ENCODE measurements at places on chromosomes 3 and 15. TPM values are rescaled to one million over a fixed set of nuclear protein-coding genes. Genes with fewer than 3 reads are reported as not detected.

DNA sequence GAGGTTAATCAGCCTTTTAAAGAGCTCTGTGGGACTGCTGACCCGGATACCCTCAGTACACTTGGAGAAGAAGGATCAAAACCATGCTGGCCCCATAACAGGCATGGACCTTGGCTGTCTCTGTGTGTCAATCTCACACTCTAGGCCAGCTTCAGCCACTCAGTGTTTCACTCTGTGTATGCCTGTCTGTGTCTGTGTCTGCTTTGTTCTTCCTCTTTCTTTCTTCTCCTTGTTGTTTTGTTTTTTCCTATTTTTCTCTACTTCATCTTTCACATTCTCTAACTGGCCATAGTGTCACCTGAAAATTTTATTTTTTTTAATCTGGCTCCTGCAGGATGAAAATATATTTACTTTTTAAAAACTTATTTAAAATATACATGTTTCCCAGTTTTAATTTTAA is 51.1 kb downstream of the SERP1 start:
- no peak for DNase-seq

Gene ANKRD34C
- not detected for total RNA-seq

DNA sequence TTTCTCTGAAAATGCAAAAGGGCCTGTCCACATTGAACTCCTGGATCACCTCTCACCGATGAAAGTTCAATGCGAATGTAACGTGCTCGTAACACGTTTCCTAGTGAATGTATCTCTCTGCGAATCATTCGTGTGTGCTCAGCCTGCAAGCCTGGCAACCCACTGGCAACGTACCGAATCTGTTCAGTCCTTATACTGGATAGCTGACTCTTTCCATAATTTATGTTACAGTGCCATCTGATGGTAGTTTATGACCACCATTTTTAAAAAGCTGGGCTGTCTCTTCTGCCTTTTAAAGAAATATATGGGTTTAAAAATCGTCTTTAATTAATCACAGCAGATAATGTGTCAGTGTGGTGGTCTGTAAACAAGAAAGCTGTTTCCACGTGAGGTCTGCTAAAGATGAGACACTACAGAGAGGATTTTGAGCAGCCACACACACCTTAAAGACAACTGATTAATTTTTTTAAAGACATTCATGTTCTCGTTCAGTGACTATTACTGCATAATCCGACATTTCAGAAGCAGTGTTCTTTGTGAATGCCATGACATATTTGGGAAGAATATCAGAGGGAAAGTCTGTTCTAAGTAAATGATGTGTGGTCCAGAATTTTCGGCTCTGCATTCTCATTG is 69.4 kb upstream of the FOXP1 start:
- DNase-seq = no peak

DNA sequence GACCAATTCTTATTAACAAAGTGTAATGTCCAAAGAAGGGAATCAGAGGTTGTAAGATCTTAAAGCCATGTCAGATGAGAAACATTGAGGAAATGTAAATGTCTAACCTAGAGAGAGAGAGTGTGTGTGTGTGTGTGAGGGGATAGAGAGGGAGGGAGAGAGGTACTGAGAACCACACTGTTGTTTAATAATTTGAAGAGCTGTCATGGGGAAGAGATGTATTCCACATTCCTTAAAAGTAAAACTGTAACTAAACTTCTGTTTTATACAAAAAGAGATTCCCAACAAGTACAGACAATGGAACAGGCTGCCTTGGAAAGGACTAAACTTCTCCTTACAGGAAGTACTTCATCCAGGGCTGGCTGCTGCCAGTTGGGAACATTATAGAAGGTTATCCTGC is 68.9 kb upstream of the BOC start:
- DNase-seq = no peak

Gene CFAP20DC
- total RNA-seq = 0.18 TPM

Gene RTP3
- total RNA-seq = not detected

DNA sequence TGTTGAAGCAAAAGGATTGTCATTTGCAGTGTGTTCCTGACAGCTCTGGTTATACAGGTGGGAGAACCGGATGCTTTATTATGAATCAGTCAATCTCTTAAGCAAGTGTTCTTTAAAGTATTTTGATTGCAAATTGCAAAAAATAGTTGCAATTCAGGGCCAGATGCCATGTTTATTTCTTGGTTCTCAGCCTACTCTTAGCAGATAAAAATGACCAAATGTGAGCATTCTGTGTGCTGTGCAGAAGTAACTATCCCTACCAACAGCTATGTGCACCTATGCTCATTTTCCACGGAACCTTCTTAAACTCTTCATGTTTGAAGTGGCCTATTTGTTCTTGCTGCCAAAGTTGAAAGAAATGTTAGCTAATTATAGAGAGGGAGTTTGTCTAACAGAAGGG is 262.3 kb upstream of the RASGRP1 start:
- no peak for DNase-seq

DNA sequence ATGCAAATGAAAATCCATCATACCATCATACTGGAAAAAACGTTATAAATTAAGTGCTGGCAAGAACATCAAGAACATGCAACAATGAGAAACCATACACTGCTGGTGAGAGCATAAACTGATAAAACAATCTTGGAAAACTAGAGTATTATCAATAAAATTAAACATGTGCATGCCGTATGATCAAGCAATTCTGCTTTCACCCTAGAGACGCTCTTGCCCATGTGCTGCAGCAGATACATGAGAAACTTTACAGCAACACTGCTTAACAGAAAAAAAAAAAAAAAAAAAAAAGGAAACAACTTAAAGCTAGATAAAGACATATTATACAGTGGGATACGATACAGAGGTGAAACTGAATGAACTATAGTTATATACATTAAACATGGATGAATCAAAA is 21.8 kb downstream of the SPG11 start:
- DNase-seq = no peak

GRCh38 chr3:56691165-56692000 is 8.3 kb upstream of the TASOR start:
- DNase-seq = no peak

DNA sequence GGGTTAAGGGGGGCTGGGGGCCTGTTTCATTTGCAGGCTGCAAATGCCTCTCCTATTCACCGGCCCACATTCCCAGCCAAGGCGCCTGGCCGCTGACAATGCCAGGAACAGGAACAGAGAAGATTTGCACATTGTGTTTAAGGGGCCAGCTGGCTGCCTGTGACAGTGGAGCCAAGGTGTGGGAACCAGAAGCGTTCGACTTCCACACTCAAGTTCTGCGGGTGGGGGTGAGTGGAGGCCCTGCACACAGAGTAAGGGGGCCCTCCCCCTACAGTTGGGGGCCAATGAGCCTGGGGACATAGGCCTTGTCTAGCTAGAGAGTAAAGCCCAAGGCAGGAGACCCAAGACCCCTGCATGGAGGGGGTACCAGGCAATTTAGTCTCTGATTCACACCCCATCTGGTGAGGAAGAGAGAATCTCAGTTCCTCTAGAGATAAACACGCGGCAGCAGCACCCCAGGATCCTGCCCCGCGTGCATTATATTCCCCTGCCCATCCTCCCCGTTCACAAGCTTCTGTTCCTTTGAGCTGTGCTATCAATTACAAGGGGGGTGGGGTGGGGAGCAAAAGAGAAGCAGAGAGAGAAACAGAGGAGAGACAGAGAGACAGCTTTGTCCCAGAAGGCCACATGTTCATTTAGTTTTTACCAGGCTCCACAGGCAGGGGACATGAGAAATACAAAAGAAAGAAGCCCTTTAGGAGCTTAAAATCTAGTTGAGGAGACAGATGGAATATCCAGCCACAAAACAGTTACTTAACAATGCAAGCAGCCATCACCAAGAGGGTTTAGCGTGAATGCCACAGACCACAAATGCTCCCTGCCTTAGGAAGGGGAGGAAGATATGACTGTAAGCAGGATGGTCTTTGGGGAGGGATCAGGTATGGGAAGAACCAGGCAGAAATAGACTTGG is 9.2 kb downstream of the IGDCC3 start:
- DNase-seq = no peak

Gene CCR9
- not detected for total RNA-seq

Gene CEP19
- 0.62 TPM for total RNA-seq

DNA sequence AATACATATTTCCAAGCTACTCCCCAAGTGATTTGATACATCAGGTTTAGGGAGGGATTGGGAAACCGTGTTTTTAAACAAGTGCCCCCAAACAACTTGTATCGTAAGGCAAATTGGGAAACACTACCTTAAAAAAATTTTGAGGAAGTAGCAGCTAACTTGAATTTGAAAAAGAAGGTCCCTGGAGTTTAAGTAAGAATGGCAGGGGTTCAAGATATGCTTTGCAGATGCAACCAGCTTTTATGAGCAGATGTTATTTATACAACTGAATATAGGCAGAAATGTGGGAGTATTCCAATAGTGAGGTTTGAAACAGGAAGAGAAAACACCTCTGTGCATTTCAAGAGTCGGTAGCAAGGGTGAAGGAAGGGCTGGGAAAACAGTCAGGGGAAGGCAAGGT is 139.6 kb downstream of the IL20RB start:
- no peak for DNase-seq

DNA sequence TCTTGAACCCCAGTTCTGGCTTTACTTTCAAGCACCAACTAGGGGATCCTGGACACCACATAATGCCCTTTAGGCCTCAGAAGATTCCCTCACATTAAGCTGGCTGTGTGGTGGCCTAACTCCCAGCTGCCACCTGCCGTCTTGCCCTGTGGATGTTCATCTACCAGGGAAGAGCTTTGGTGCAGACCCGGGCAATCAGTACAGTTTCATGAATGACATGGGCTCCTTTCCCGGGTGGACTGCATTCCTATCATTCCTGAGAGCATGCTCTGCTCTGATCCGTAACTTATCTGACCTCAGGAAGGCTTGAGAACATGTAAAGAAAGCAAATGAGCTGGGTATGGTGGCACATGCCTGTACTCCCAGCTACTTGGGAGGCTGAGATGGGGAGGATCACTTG is 50.0 kb upstream of the GSK3B start:
- DNase-seq = no peak

- no peak for DNase-seq
Measured at GRCh38 chr15:37550360-37551024, 383.9 kb upstream of the TMCO5A start.

GRCh38 chr3:190424478-190425439 is 24.9 kb downstream of the TMEM207 start:
- DNase-seq = peak; percentile 45

- no peak for DNase-seq
Measured at GRCh38 chr3:108062051-108062450, 28.8 kb downstream of the CD47 start.

DNA sequence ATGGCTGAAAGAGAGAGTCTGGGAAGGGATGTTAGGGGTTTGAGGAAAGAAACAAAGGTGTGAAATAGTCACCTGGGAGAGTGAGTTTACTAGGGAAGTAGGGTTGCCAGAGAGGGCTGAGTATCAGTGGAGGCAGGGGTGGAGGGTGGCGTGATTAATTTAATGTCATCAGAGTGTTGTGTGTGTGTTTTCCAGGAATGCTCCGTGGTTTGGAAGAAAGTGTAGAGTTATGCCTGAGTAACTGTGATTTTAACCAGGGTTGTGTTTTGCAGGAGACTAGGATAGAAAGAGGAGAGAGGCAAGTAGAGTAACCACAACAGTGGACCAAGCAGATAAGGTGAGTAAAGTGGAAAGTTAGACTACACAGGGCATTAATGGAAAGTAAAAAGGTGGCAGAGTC is 27.2 kb downstream of the PLD1 start:
- no peak for DNase-seq

GRCh38 chr3:194058189-194058571 is 77.8 kb upstream of the HES1 start:
- DNase-seq = peak; percentile 70

- no peak for DNase-seq
Measured at GRCh38 chr15:53448232-53449015, 311.0 kb downstream of the WDR72 start.

GRCh38 chr3:16790432-16791400 is 94.0 kb upstream of the PLCL2 start:
- DNase-seq = no peak

DNA sequence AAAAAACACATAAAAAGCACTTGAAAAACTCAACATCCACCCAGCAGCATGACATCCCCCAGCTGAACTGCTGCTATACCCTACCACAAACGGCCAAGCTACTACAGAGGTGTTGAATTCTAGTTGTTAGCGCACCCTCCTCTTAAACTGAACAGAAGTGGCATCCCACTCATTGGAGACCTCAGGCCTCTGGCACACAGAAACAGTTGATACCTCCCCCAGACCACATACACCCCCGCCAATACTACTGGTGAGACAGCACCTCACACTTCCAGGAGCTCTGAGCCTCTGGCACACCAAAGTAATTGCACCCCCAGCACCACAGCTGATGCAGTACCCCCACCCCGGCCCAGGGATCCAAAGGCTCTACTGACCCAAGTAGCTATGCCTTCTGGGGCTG is 190.2 kb downstream of the SCAPER start:
- no peak for DNase-seq

GRCh38 chr3:27637346-27637995 is 84.7 kb downstream of the EOMES start:
- DNase-seq = no peak

Gene CCRL2
- 6.3 TPM for total RNA-seq

DNA sequence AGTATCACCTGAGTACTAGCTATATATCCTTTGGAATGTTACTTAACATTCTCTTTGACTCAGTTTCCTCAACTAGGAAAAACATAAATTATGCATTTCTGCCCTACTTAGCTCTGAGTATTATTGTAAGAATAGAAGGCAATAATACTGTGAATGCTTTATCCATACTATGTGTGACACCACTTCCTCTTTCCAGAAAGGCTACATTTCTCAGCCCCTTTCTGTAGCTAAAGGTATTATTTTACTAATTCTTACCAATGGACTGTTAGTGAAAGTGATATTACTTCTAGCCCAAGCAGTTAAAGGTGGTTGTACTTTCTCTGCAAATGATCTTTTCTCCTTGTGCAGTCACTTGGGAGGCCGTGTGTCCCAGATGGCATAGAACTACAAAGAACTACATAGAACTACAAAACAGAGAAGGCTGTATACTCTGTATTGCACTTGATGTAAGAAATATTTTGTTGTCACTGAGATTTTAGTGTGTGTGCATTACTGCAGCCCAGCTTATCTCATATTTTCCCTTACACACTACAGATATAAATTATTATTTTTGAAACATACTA is 35.1 kb downstream of the MYH15 start:
- no peak for DNase-seq
